ENCODE measurements at places on chromosomes 7 and 10.

DNA sequence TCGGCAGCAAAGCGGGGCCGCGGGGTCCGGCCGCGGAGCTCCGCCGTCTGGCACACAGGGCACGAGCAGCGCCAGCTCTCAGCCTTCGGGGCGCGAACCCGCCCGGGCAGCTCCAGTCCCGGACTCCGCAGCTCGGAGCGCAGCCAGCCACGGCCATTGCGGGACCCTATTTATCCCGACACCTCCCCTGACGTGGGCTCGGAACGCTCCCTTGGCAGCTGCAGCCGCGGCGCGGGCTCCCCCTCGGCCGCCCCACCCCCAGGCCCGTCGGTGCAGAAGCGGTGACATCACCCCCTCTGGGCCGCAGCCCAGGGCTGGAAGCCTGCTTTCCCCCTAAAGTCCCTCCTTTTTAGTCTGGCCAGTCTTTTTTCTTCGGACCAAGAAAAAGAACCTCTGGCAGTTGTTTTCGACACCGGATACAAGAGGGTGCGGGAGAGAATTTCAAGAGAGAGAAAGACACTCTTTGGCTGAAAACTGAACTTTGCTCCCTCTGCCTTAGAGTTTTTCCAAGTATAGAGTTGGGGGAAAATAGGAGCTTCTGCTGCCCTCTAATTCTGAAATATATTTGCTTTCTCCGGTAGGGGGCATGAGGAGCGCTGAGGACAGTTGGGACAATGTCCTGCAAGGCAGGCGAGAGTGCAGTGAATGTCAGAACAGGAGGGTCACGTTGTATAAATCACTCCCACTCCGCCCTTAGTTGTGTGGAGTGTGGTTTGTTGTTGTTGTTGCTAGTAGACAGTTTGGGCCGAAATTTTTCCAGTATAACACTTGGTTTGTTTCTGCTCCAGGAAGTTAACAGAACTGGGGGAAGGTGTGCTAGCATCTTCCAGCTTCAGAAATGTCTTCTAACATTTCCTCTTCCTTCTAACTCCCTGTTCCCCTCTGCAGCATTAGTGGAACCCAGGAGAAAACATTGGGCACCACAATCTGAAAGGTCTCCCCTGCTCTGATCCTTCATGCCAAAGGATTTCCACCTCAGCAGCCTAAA is at the start of gene SFRP4:
TSS of gene SFRP4 (minus strand) at position 145 of the 988 bp plus-strand sequence. CDS start 280 bp downstream, outside the sequence.
- DNase-seq = no peak

DNA sequence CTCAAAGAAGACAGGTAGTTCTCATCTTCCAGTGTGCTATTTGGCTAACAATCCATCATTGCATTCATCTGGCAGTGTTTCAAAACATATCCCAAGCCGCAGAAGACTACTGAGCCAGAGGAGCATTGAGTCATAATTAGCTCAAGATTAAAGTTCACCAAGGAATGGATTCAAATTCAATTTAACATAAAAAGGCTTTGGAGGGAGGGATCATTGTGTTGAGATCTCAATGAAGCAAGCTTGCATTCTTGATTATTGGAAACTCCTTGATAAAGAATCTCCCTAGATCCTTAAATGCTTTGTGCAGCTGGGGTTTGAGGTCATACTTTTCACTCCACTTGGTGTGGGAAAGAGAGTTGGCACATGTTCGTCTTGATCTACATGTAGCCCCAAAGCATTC is 142.8 kb upstream of the SEMA3A start:
- DNase-seq = no peak

DNA sequence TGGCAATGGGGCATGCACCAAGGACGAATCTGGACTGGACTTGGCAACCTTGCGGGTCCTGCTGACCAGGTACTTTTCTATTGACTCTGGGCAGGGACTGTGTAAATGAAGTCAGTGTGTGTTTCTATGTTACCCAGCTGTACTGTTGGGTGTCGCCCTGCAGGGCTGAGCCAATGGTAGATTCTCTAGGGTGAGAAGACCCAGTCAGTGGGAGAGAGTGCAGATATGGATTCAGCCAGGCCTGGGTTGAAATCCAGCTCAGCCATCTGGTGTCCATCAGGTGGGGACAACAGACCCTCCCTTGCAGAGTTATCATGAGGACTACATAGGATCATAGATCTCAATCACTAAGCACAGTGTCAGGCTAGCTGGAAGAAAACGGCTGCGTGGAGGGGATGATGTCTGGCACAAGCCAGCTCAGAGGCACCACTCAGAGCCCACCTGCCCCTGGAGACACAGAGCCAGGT is 4.9 kb upstream of the PPIF start:
- no peak for DNase-seq

GRCh38 chr10:33263453-33263852 is 71.0 kb downstream of the NRP1 start:
- DNase-seq = no peak

- no peak for DNase-seq
These were observed 258.1 kb downstream of the KLF6 start for GRCh38 chr10:3526727-3527501.
